ENCODE measurements at places on chromosomes 1 and 21.

DNA sequence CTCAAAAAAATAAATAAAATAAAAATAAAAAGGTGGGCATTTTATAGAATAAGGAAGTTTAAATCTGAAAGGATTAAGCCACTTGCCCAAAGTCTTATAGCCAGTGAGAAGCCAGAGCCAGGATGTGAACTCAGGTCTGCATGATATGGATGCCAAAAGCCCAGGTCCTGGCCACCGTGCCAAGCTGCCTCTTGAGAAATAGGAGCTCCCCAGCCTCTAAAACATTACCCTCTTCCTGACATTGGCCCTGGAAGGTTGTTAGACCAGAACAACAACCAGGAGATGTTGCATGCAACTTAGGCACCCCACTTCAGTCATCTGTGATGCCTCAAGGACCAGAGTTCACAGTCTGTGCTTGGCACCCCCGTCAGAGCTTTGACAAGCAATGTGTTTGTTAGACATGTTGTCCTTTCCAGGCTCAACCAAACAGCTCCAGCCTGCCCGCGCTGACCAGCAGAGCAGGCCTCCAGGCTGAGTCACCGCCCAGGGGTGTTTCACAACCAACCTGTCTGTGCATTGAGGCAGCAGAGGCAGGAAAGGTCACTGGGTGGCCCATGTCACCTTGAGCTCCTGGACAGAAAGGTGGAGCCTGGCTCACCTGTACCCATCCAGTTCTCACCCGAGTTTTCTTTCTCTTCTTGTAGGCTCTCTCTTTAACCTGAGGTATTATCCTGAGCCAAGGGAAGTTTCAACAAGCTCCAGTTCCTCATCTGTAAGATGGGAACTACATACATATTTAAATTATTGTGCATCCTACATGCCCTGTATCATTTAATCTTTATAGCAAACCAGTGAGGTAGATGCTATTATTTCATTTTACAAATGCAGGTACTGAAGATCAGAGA lies 14.9 kb upstream of the MED18 start:
- no peak for DNase-seq

DNA sequence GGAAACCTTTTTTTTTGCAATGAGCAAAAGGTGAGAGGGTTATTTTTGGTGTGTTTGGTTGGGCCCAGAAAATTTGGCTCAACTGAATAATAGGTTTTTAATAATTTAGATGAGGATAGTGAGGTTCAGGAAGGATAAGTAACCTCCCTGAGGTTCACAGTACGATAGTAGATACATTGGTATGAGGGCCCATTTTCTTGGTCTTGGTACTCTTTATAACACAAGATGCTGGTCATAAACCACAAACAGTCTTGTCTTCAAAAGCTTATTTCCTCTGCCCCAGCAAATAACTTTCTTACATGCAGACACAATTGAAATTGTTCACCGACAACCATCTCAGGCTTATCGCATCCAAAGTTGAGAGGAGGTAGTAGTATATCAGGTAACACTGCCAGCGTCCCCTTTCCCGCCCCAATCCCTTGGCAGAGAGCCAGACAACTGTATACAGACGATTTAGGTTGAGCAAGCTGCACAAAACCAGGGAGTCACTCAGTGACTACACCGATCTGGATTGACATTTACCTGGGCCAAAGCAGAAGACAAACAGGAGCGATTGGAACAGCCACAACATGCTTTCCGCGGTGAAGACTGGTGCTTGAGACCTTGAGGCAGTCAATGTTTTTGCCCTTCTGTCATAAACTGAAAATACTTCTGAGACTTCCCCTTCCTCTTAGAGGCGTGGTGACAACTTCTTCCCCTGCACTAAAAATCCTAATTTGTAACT lies at the start of gene SLAMF6:
Gene SLAMF6, minus strand, starts transcription at position 634 of the 724 bp plus-strand sequence. Its CDS starts 63 bp downstream, at position 571.
- no peak for DNase-seq

GRCh38 chr21:42187976-42188653 lies 30.8 kb upstream of the ABCG1 start:
- DNase-seq, result no peak

DNA sequence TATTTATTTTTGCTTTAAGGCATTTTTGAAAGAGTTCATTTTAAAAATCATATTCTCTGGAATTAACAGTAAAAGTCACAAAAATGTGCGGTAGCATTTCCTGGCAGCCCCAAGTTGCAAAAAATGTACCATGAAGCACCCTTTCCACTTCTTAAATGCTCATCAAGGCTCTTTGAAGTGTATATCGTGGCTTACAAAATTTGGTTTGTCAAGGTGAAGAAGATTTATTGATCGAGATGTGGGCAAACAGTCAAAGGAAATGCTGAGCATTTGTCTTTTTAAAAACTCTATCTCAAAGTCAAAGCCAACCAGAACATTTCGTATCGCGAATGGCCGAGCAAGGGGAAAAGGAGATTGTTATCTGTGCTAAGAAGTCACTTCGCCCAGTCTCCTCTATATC lies 277.5 kb upstream of the KAZN start:
- DNase-seq, result no peak

GRCh38 chr1:6270401-6270800 lies 9.5 kb upstream of the GPR153 start:
- peak; percentile 71 for DNase-seq

- DNase-seq, result peak; percentile 65
Measured at GRCh38 chr1:183655562-183656075, 2.5 kb upstream of the APOBEC4 start.

- DNase-seq, result no peak
Measured at GRCh38 chr1:165313903-165314302, 42.6 kb downstream of the LMX1A start.

DNA sequence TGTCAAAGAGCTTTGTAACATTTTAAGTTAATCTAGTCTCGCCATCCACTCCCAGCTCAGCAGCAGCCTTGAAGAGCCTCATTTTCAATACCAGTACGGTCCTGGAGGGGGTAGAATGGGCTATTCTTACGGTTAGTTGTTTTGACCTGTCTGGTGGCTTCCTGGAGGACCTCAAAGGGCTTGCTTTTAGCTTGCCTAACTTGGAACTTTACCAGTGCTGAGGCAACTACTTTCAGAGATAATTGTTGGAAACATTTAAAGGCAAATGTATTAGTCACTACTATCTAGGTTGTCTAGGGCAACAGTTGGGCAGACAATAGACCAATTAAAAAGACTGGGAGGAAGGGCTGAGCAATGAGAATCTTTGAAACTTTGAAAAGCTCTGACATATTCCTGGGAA lies 56.0 kb downstream of the TTLL7 start:
- no peak for DNase-seq

- DNase-seq, result peak; percentile 91
Measured at GRCh38 chr1:184156521-184157393, 105.2 kb downstream of the TSEN15 start.

GRCh38 chr1:241800640-241801039 lies 47.4 kb upstream of the EXO1 start:
- no peak for DNase-seq

- peak; percentile 52 for DNase-seq
Measured at GRCh38 chr21:31347435-31348032, 3.5 kb upstream of the TIAM1 start.

GRCh38 chr1:2319291-2319690 lies 72.1 kb downstream of the MORN1 start:
- DNase-seq, result no peak

- DNase-seq, result no peak
Measured at GRCh38 chr1:19073311-19074186, 117.1 kb upstream of the IFFO2 start.

- no peak for DNase-seq
Measured at GRCh38 chr1:29461115-29461739, 224.9 kb downstream of the PTPRU start.

DNA sequence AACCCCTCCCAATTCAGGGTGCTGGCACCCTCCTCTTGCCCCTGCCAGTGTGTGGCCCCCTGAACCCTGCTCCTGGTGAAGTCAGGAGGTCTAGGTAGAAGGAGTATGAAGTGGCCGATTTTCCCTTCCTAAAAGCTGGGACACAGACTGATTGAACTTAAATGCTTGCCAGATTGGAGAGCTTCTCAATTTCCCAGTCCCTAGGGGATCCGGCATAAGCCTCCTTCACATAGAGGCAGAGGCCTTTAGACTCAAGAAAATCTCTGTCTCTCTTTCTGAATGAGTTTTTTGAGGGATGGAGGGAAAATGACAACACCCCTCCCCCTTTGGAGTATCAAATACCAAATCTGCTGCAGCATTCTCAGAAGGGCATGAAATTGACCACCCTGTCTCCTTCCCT lies 51.5 kb downstream of the SYT2 start:
- peak; percentile 26 for DNase-seq

DNA sequence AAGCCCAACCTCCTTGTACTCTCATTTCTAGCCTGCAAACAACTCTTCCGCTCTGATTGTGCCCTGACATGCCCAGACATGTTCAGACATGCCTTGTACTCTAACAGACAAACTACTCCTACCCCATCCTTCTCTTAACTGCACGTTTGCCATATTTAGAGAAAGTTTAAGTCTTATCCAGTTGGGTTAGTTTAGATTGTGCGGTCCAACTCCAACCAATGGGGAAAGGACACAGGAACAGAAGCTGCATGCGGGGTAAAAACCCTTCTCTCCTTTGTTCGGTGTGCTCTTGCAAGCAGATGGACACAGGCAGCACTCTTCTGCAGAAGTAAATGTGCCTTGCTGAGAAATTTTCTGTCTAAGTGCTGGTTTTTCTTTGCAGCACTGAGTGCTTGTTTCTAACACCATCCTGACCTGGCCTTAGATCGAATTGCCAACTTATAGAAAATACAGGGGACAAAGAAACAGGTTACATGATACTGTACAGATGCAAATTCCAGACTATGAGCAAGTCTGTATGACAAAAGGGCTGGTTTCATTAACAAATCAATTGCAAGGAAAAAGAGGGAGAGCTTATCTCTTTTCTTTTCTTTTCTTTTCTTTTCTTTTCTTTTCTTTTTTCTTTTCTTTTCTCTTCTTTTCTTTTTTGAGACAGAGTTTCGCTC lies 35.8 kb upstream of the IFNGR2 start:
- no peak for DNase-seq

- no peak for DNase-seq
Measured at GRCh38 chr1:201269281-201269680, 14.0 kb upstream of the PKP1 start.

- peak; percentile 20 for DNase-seq
Measured at GRCh38 chr1:151862604-151863003, 9.1 kb upstream of the THEM5 start.

DNA sequence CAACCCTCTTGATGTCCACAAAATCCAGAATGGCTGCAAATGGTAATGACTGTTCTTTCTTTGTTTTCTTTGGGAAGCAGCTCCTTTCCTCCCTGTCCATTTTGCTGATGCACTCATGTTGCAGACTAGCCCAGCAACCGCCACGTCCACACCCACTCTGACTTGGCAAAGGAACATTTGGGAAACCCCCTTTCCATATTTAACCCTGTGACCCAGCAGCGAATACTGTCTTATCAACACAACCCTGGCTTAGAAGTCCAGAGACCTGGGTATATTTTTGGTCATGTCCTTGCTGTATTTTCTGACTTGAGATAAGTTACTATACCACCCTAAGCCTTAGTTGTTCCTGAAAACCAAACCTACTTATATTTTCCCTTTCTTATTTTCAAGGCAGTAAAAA lies 18.1 kb upstream of the SHE start:
- DNase-seq, result no peak

DNA sequence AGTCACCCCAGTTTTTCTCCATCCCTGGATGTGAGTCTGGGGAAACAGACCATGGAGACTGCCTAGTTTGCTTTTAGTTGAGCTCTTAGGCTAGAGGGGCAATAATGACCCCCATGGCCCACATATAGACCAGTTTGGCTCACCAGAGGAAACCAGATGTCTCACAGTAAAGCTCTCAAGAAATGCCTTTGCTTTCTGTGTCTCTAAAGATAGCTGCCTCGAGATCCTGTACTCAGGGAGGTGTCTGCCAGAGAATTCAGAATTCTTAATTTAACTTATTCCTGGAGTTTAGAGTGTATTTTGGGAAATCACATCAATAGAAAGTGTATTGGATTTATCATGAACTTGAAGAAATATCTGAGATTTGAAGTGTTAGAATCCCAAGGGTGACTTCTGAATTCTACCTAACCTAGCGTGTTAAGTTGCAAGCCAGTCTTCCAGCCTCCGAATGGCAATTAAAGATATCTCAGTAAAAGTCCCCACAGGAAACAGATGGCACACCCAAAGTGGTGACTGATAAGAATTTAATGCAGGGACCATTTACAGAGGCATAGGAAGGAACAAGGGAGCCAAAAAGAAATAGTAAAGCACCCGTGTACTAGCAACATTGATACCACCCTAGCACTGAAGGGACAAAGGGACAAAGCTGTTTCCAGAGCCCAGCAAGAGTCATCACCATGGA lies 37.1 kb downstream of the STYXL2 start:
- DNase-seq, result no peak

DNA sequence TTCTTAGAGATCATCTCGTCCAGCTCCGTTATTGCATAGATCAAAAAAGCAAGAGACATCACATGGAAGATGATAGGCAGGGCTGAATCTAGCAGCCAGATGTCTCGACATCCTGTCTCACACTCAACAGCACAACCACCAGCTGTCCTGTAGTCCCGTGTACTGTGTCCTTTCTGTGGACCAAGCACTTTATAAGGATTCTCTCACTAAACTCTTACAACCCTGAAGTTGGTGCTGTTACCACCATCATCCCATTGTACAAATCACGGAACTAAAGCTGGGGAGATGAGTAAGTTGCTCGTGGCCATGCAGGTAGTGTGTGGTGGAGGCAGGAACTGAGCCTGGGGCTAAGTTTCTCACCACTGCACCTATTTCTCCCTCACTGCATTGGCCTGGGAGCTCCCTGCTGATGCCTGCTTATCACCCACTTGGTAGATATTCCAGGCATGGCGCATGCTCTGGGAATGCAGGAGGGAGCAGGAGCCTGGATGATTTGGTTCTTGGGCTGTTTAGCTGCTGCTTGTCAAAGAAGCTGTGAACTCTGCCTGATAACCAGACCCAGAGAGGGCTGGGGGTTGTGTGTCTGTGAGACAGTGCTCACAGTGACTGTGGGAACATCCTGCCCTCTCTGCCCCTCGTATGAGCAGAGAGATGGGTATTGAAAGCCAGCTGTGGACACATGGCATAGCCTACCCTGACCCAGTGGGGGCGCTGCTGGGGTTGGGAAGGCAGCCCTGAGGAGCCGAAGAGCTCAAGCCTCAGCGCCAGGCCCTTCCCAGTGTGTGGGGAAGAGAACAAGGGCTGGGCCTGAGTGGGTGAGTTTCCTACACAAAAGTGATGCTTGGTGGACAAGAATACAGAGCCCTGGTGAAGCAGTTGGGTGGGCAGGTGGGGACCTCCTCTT lies 13.6 kb downstream of the PPFIA4 start:
- no peak for DNase-seq

- no peak for DNase-seq
Measured at GRCh38 chr1:234047123-234047522, 142.6 kb downstream of the SLC35F3 start.

DNA sequence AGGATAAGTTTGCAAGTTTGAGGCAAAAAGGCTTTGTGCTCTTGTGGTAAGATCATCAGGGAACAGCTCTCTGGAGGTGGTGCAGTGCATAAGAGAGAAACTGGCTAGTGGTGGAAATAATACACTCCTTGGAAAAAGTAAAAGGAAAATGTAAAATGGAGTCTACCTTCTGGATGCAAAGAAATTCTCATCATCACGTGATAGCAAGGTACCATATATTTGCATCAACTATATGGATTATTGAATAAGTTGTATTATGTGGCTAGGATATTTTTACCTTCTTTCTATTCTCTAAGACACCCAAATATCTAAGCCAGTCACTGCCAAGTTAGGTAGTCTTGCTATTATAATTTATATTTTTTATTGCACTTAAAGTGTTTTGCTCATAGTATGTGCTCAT lies 14.0 kb upstream of the LRRC7 start:
- DNase-seq, result no peak

- no peak for DNase-seq
Measured at GRCh38 chr1:174364996-174365736, 82.6 kb upstream of the GPR52 start.

GRCh38 chr1:7654725-7655124 lies 116.4 kb upstream of the VAMP3 start:
- DNase-seq, result no peak

GRCh38 chr1:197567442-197567841 lies 207.8 kb downstream of the DENND1B start:
- no peak for DNase-seq

All from NCI-H1417 (cell line).